ENCODE measurements at places on chromosomes 3 and 15. TPM values are rescaled to one million over a fixed set of nuclear protein-coding genes. Genes with fewer than 3 reads are reported as not detected.
A peak's percentile ranks its signal among the peaks of the same experiment; 100 is the strongest.

GRCh38 chr3:128550113-128550440 lies 57.1 kb upstream of the GATA2 start:
- DNase-seq: no peak

DNA sequence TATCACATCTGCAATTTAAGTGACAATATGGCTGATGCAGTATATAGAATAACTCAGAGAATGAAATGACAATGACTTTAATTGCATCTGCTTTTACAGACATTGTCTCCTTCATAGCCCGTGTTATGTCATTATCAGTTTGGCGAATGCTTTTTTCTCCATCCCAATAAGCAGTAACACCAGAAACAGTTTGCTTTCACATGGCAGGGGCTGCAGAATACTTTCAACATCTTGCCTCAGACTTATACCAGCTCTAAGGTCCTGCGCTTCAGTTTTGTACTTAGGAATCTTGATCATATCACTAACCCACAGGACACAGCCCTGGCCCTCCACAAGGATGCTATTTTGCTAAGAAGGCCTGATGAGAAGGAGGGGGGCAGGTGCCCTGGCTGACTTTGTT lies 49.9 kb upstream of the SPESP1 start:
- DNase-seq: no peak

DNA sequence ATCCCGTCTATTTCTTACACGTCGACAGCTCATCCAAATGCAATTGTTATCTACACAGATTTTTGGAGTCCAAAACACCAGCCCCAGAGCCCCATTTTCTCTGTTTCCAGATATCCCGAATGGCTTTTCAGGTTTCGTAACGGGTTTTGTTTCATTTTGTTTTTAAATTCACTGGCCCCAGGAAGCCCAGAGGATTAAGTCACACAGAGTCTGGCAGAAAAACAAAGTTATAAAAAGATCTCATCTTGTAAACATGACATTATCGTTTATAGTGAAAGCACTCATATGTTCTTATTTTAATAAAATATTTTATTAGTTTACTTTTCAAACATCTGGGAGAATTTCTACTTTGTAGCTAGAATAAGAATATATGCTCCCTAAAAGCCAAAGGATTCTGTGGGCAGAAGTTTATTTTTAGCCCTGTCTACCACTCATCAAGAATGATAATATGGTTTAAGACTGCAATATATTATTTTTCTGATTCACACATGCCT lies 149.3 kb upstream of the SLC2A2 start:
- no peak for DNase-seq

Gene SPESP1
- total RNA-seq: 0.48 TPM

- peak; percentile 48 for DNase-seq
Measured at GRCh38 chr15:75452865-75453702, 1.6 kb upstream of the SIN3A start.

- DNase-seq: no peak
Measured at GRCh38 chr3:113847664-113848461, 9.3 kb downstream of the GRAMD1C start.

DNA sequence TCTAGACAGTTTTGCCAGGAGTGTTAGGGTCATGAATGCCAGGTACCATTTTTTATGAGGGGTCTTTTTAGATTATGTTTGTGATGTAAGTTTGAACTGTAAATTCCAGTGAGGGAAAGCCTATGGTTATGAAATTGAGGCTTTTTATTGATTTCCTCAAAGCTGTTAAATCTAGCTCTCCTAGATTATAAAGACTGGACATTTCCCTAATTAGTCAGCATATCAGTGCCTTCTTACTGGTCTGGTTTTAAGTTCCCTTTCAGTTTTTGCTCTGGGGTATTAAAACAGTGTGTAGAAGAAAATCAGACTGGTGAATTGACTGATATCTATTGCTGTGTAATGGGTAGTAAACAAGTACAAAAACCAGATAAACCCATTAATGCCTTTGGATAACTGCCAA lies 39.2 kb downstream of the LRRC49 start:
- DNase-seq: no peak
